ENCODE measurements at places on chromosomes 4 and X. TPM values are rescaled to one million over a fixed set of nuclear protein-coding genes. Genes with fewer than 3 reads are reported as not detected.

DNA sequence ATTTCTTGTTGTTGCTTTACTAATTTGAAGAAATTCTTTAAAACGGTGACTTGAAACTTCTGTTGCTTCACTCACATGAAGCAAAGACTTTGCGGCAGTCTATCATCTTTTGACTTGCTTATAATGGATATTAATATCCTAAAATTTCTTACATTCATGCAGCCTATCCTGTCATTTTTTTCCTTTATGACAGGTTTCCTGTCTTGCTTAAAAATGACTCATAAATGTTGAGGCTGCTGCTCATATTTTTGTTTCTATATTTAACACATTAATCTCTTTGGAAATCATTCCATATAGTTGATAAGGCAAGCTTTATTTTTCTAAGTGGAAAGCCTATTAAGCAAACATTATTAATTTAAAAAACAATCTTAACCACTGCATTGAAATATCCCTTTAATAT is 176.6 kb upstream of the GALNTL6 start:
- DNase-seq = no peak

DNA sequence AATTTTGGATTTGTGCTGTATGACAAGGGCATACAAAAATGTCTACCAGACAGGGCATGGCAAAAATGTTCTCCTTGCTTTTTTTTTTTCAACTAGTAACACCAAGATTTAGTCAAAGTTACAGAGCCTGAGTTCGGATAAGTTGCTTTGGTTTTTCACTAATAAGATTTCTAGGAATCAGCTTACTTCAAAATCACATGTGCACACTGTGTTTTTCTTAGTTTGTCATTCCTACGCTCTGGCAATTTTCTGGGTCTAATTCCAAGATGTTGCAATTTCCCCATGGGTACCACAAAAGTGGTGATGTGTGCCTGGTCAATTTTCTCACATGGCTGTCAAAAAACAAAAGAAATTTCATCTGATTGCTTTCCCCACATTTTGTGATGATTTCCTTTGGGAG is 6.3 kb downstream of the C1QTNF7 start:
- no peak for DNase-seq

GRCh38 chrX:153537526-153538295 is 20.3 kb downstream of the ATP2B3 start:
- DNase-seq = no peak

- DNase-seq = no peak
These were observed 10.8 kb downstream of the CTBP1 start for GRCh38 chr4:1237981-1238675.

NRK gene
- polyA plus RNA-seq = 14.3 TPM

CXorf65 gene
- not detected for polyA plus RNA-seq

MAGEC2 gene
- not detected for polyA plus RNA-seq
